ENCODE measurements at places on chromosomes 1 and 21. TPM values are rescaled to one million over a fixed set of nuclear protein-coding genes. Genes with fewer than 3 reads are reported as not detected.

Gene SLC5A3
- 14.9 TPM for total RNA-seq

Gene TLR5
- total RNA-seq: 18.2 TPM

Gene AP4B1
- 15.7 TPM for total RNA-seq

Gene TRIM45
- total RNA-seq: 2.9 TPM

DNA sequence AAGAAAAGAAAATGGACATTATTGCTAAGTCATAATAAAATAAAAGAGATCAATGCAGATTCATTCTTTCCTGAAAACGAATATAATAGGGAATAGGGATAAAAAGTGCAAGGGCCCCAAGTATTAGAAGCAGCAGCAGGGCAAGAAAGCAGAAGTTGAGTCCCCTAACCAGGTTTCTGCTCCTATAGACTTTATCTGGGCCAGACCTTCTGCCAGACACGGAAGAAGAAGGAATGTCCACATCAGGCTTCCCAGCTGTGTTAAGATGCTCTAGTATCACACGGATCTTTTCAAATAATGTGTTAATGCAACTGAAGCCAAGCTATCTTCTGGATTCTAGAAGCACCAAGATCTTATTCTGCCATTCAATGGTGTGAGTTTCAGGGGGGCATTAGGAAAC, 26.9 kb downstream of the CD244 start:
- H3K36me3 ChIP-seq: no peaks in the 10 kb centered on the region
- H3K27me3 ChIP-seq: no peaks in the 10 kb centered on the region
- no peak overlapping the region for H3K4me3 ChIP-seq

DNA sequence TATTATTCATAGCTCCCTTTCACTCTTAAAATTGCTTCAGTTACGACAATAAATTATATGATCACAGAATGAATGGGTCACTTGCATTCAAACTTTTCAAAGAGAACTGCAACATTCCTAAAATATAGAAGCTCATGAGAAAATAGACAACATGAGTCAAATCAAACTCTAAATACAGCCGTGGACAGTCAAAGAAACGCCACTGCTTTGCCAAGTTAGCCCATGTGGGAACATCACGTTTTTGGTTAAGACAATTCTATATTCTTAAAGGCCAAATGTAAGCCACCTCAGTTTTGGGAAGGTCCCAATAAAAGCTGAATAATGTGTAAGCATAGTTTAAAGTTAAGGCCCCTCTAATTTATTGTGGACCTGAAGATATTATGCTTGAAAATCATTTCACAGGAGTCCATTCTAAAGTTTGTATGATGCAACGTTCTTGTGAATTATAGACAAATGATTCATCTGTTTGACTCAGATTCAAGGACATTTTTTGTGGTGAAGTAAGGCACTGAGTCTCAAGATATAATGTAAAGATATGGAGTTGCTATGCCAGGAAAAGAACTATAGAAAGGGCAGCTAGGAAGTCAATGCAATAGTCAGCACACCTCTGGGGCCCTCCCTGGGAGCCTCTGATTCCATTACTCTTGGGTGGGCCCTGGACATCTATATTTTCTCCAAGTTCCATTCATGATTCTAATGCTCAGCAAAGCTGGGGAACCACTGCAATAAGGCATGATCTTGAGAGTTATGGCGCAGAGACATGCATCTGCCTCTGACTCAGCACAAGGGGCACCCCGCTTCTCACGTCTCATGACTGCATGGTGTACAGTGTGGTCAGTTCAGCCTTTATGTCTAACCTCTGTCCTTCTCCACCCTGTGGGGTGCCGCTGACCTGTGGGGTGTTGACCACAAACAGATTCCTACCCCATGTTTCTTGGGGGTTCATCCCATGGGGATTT, 33.9 kb downstream of the ETS2 start:
- H3K27ac ChIP-seq: no peak overlapping the region
- no peak overlapping the region for H3K4me3 ChIP-seq
- DNase-seq: no peak
- no peaks in the 10 kb centered on the region for H3K36me3 ChIP-seq

- peaks cover 10% of the 10 kb centered on the region for H3K4me1 ChIP-seq
- H3K36me3 ChIP-seq: no peaks in the 10 kb centered on the region
- H3K27ac ChIP-seq: peak overlapping the region; percentile 83
Observed at GRCh38 chr21:29077651-29078090, 4.2 kb upstream of the CCT8 start.
